CD14-positive monocyte (primary cell): ENCODE measurements at places on chromosomes 5 and 9. TPM values are rescaled to one million over a fixed set of nuclear protein-coding genes. Genes with fewer than 3 reads are reported as not detected.

GRCh38 chr9:114694719-114695269 is 12.8 kb upstream of the TEX48 start:
- no peaks in the 10 kb centered on the region for H3K4me1 ChIP-seq
- DNase-seq, result no peak
- no peaks in the 10 kb centered on the region for H3K27me3 ChIP-seq
- H3K4me3 ChIP-seq, result no peak overlapping the region

DNA sequence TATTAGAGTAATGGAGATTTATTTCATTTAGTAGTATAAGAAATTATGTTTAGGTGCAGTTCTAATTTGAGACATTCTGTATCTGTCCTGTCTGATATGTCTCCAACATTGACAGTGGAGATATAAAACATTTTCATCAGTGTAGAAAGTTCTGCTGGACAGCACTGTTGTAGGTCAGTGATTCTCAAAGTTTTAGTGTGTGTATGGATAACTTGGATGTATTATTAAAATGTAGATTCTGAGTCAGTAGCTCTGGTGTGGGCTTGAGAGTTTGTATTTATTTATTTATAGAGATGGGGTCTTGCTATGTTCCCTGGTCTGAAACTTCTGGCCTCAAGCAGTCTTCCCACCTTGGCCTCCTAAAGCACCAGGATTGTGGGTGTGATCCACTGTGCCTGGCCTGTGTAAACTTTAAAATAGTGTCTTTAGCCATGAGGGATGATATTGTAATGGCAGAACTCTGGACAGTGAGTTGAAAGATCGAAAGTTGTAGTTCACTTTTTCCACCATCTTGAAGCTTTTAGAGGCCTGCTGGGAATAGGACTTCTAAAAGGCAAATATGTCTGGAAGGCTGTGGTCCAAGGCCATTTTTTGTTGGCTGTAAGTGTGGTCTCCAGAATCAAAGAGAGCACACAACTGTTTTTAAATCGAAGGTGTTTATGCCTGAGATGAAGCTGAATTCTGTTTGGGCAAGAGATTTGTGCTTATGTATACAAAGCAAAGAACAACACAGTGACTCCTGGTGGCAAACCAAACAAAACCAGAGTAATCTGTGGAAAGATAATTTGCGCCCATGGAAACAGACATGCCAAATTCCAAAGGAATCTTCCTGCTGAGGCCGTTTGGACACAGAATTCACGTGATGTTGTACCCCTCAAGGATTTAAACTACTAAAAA is 12.4 kb downstream of the UBAP1 start:
- no peak for DNase-seq
- H3K27me3 ChIP-seq, result no peaks in the 10 kb centered on the region
- no peaks in the 10 kb centered on the region for H3K36me3 ChIP-seq
- H3K4me1 ChIP-seq, result peaks cover 31% of the 10 kb centered on the region

DNA sequence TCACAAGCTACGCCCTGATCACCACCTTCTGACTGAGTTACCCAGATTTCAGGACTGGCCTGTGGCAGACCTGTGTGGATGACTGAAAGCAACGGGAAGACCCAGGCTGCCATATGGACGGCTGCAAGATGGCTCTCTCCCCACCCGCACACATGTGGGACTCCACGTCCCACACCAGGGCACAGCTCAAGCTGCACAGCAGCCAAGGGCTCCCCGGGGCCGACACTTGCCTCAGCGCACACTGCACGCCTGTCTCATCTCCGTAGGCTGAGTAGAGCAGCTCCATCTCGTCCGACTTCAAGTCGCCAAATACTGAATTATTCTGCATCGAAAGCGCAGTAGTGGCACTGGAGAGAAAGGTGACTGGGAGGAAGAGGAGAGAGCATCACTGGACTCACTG is 14.5 kb downstream of the BRD9 start:
- H3K4me3 ChIP-seq, result no peak overlapping the region
- H3K4me1 ChIP-seq, result no peaks in the 10 kb centered on the region
- H3K36me3 ChIP-seq, result peaks cover 83% of the 10 kb centered on the region
- DNase-seq, result no peak
- no peaks in the 10 kb centered on the region for H3K27me3 ChIP-seq

DNA sequence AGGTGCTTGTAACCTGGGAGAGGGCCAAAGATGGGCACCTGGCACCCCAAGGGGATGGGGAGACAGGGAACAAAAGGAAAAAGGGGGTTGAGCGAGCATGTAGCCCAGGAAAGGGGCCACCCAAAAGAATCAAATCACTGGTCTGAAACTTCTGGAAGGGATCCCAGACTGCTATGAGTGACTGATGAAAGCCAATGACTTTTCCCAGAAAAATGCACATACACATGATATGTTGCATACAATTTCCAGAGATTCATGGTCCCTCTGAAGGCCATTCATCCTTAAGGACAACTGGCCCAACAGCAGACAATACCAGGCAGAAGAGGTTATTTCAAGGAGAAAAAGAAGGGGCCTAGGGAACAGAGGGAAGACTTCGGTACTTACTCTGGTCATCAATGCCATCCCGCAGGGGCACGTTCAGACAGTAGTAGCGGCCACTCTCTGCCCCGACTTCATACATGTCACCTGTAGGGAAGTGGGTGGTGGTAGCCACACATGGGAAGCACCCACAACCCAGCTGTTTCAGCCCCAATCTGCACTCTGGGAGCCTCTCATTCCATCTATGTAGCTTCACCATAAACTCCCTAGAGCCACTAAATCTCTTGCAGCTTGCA is 8.4 kb downstream of the HDAC3 start:
- DNase-seq, result no peak
- H3K4me1 ChIP-seq, result peaks cover 9% of the 10 kb centered on the region
- no peaks in the 10 kb centered on the region for H3K27me3 ChIP-seq
- H3K4me3 ChIP-seq, result no peak overlapping the region
- peaks cover 87% of the 10 kb centered on the region for H3K36me3 ChIP-seq

The TMOD1 gene
- 0.59 TPM for polyA plus RNA-seq
